ENCODE measurements at places on chromosomes 16 and 17. TPM values are rescaled to one million over a fixed set of nuclear protein-coding genes. Genes with fewer than 3 reads are reported as not detected.

LRRC75A gene
- 1.2 TPM for total RNA-seq

GRCh38 chr16:87062569-87063442 lies 254.4 kb downstream of the C16orf95 start:
- DNase-seq: peak; percentile 58

- no peak for DNase-seq
Observed at GRCh38 chr16:65697521-65697920, 575.7 kb upstream of the CDH11 start.

- DNase-seq: no peak
Observed at GRCh38 chr16:14963281-14964173, 11.3 kb upstream of the PDXDC1 start.

DNA sequence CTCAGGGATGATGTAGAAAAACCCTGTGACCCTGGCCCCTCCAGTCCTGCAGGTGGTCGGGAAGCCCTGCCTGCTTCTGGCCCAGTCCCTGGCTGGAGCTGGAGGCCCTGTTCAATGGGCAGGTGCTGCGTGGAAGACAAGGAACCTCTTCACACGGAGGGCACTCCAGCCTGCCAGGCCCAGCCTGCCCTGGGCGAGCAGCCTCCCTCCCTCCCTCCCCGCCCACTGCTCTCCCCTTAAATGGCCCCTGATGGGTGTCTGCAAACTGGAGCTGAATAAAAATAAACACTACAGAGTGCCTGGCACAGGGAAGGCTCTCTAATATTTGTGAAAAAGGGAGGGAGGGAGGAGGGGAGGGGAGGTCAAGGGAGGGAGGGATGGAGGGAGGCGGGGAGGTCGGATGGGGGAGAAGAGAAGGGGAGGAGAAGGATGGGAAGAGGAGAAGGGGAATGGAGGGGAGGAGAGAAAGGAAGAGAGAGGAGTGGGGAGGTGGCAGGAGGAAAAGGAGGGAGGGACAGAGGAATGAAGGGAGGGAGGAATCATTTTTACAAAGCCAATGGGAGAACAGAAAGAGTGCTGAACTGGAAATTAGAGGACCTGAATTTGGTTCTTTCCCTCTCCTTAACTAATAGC lies 222.8 kb upstream of the TNRC6C start:
- no peak for DNase-seq

DNA sequence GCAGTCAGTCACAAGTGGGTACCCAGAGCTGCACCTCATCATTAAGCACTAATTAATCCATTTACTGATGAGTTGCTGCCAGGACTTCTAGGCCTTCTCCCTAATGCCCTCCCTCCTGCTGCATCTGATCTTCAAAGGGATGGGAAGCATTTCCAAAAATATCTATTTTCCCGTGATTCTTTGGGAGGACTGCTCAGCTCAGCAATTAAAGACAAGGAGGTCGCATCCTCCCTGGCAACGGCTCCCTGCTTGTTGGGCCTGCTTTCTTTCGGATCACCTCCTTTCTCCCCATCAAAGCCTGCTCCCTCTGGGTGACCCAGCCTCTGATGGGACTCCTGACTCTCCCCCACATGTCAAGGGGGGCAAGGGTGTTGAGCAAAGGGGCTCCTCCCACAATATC lies 26.0 kb upstream of the SPPL2C start:
- DNase-seq: no peak
